ENCODE measurements at places on chromosomes 7 and 10. TPM values are rescaled to one million over a fixed set of nuclear protein-coding genes. Genes with fewer than 3 reads are reported as not detected.

C10orf105 gene
- not detected for total RNA-seq

DNA sequence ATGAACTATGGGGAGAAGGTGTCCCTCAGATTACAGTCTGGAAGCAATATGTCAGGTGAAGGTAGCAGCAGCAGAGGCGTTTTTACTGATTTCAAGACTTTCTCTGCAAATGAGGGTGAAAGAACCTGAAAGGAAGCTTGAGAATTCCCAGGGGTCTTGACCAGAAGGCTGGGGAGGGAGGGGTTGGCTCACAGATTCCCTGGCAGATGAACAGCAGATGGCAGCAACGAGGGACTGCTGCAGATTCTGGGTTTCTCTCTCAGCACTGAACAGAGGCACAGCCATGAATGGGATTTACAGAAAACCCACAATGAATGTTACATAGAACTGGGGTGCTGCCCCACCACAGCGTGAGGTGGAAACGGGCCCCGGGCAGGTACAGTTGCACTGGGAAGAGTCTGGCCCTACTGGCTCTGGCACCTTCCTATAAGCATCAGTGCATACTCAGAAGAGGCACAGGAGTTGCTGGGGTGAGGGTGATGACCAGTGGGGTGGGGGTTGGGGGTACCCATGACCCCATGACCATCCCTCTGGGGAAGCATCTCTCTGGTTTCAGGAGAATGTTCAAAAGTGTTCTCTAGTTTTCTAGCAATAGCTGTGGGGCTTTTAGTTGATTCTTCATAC is 317.8 kb downstream of the SH2D4B start:
- no peak for DNase-seq

DNA sequence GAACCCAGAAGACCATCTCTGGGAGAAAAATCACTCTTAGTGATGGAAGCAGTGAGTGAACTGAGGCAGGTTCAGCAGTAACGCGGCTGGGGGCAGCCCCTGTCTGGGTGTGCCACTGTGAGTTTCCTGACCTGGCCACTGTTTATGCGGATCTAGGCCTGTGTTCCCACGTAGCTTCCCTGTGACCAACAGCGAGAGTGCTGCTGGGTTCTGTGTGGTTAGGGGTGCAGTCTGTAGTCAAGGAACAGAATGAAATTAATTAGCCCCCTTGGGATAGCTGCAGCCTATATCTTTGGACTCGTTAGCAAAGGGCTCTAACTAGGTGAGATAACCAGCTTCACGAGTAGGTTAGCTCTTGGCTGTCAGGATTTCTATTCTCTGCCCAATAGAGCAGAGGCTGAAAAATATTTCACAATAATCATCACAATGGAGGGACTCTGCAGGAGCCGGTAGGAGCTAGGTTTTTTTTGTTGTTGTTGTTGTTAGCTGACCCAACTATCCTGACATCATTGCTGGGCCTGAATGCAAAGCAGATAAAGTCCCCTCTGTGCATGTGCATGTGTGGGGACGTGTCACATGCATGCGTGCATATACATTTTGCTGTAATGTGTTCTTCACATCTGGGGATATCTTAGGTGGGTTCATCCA is 164.9 kb downstream of the TMEM178B start:
- DNase-seq = no peak

GRCh38 chr7:140876519-140877248 is 48.0 kb downstream of the BRAF start:
- no peak for DNase-seq

AKR1C4 gene
- total RNA-seq = not detected

DNA sequence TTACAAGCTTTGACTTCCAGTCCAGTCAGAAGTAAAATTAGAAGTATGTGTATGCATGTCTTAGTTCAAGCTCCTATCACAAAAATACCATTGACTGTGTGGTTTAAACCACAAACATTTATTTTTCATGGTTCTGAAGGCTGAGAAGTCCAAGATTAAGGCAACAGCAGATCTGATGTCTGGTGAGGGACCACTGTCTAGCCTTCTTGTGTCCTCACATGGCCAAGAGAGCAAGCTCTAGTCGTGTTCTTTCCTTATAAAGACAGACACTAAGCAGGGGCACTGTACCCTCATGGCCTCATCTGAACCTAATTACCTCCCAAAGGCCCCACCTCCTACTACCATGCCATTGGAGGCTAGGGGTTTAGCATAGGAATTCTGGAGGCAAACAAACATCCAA is 41.3 kb upstream of the ARL4A start:
- DNase-seq = no peak

FBXO24 gene
- 0.21 TPM for total RNA-seq

MSS51 gene
- total RNA-seq = 4.4 TPM

- no peak for DNase-seq
Observed at GRCh38 chr7:113922049-113922448, 3.2 kb upstream of the PPP1R3A start.

SAMD9 gene
- total RNA-seq = 15.3 TPM

- DNase-seq = no peak
Observed at GRCh38 chr10:49115015-49115795, at the start of gene VSTM4. TSS of gene VSTM4 (minus strand) at chr10:49115522. CDS start at chr10:49115485, 37 bp downstream.

GRCh38 chr10:131199646-131200045 is 111.9 kb downstream of the TCERG1L start:
- DNase-seq = no peak

DNA sequence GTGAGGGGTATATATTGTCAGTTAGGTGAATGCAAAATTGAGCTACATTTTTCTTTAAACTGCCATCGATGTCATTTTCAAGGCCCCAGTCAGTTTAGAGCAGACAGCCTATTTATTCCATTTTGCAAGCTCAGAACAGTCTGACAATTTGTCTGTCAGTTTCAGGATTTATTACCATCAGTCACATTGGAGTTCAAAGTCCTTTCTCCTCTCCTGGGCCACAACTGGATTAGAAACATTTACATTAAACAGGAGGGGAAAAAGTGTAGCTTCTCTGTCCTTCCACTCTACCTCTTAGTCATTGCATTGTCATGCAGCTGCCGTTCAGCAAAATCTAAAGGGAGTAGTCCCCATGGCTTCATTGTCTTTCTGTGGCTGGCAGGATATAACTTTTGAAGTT is 3.5 kb upstream of the GHITM start:
- no peak for DNase-seq

NRF1 gene
- 31.9 TPM for total RNA-seq

SLC18A2 gene
- total RNA-seq = 0.59 TPM

DNA sequence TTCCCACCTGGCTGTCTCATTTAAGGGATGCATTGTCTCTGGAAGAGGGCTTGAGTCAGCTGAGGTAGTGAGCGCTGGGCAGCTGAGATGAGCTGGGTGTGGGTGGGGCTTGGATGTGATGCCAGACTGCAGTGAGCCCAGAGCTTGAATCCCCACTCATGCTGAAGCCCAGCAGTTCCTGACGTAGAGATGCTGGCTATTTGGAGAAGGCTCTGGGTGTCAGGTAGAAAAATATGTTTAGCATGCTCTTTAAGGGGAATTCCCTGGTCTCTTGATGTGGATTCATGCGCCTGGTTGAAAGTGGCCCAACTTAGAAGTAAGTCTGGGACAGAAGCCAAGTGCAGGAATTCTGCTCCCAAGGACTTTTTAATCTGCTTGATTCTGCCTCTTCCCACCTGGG is 241.5 kb upstream of the IGFBP3 start:
- no peak for DNase-seq

GRCh38 chr7:20330239-20330927 is at the start of gene ITGB8:
TSS of gene ITGB8 (plus strand) at chr7:20330900. CDS start at chr7:20331807, 907 bp downstream.
- no peak for DNase-seq

RNLS gene
- total RNA-seq = 2.9 TPM

TLL2 gene
- 0.57 TPM for total RNA-seq

- DNase-seq = no peak
Observed at GRCh38 chr7:13879994-13880686, 109.3 kb downstream of the ETV1 start.

- DNase-seq = no peak
Observed at GRCh38 chr7:101990811-101991418, 173.5 kb downstream of the CUX1 start.

MBL2 gene
- total RNA-seq = not detected

DNA sequence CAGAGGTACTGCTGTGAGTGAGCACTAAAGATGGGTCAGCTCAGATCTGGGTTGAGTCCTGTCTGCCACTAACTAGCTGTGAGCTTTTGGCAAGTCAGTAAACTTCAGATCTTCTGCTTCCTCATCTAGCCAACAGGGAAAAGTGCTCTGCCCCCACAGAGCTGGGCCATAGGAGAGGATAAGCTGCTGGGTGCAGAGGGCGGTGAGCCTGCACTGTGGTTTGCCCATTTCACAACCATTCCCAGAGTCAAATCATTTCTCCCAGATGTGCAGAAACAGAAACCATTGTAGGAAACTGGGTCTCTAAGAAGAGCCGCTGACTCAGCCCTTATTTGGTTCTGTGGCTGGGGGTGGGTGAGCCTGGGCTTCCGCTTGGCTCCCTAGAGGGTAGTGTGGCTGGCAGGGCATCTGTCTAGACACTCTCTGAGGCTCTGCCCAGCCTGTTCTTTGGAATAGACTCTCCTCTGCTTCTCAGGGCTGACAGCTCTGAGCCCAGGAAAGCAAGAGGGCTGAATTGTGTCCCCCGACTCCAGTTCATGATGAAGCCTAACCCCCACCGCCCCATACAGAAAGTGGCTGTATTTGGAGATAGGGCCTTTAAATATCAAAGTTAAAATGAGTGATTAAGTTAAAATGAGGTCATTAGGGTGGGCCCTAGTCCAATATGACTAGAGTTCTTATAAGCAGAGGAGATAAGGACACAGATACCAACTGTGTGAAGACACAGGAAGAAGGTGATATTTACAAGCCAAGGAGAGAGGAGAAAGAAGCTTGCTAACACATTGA is 29.5 kb upstream of the ARHGAP22 start:
- DNase-seq = peak; percentile 85

Measured in natural killer cell treated with Interleukin-12 subunit alpha and Interleukin-12 subunit beta and Interleukin-15 and Interleukin-18, amount 100 ng/mL, for 72 hours (primary cell).